Ovary (tissue), 10 donors: ENCODE measurements at places on chromosomes 5 and 9. TPM values are rescaled to one million over a fixed set of nuclear protein-coding genes. Genes with fewer than 3 reads are reported as not detected.

DNA sequence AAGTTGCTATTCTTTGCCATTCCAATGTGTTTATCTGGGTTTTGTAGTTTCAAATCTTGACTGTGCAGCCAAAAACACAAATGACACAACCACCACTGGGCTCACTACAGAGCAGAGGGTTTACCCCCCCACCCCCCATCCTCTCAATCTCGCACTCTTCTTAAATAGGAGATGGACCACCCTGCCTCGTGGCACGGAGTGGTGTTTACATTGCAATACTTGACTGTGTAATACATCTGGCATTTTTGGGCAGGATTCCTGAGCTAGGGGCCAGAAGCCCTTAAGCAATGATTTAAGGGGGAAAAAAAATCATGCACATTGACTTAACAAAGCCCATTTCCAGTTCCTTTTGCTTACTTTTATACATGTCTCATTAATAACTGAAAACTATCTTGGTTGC, 19.0 kb downstream of the PTCH1 start:
- H3K27me3 ChIP-seq, result no peaks in the 10 kb centered on the region
- no peak overlapping the region for H3K4me3 ChIP-seq
- H3K4me1 ChIP-seq, result peaks cover 17% of the 10 kb centered on the region
- no peaks in the 10 kb centered on the region for H3K36me3 ChIP-seq
- H3K27ac ChIP-seq, result no peak overlapping the region

DNA sequence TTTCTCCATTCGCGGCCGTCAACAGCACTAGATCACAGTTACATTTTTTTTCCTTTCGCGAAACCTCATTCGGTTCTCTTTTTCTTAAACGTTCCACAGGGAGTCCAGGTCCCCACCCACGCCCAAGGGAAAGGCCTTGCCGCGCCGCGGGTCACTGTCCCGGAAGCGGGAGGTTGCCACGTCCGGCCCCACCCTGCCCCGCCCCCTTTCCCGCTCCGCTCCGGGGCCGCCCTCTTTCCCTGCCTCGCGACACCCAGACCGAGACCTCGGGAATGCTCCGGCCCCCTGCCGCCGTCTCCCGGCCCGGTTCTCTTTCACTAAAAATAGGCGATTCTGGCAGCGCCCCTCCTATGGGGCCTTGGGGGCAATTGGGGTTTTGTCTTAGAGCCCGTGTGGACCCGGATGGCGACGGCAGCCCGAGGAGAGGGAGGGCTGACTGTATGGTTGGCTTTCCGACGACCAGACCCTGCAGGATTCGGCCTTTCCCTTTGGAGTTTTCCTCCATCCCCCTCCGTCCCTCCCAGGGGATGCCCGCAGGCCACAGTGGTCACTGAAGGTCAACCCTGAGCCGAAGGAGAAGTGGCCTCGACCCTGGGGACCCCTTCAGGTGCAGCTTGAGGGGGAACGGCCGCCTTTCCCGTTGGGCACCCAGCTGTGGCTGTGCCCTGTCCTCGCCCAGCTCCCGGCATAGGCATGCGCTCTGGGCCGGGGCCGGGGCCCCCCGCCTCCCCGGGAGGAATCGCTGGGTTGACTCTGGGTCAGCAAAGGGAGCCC, 2.8 kb upstream of the RACK1 start:
- H3K4me1 ChIP-seq, result peaks cover 18% of the 10 kb centered on the region
- no peaks in the 10 kb centered on the region for H3K36me3 ChIP-seq
- peak overlapping the region; percentile 85 for H3K4me3 ChIP-seq
- peak; percentile 90 for DNase-seq

DNA sequence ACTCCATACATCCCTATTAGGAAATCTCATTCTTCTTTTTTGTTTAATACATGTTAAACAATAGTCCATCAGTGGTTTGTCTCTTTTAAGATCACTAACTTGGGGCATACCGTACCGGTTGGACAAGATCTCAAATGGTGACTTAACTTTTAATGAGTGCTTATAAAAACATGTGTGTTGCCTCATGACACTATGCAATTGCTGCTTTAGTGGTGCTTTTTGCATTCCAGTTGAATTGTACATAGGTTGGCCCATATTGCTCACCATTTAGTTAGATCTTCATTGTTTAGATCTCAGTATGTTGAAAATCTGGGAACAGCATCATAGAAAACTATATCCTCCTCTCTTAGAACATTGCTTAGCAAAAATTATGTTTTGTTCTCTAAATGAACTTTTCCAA, 17.8 kb downstream of the C9orf85 start:
- no peaks in the 10 kb centered on the region for H3K36me3 ChIP-seq
- no peaks in the 10 kb centered on the region for H3K27me3 ChIP-seq
- no peak overlapping the region for H3K4me3 ChIP-seq
- no peaks in the 10 kb centered on the region for H3K4me1 ChIP-seq
- H3K27ac ChIP-seq, result no peak overlapping the region
- DNase-seq, result no peak

The TRPM6 gene
- 0.53 TPM for total RNA-seq

The SLC6A18 gene
- total RNA-seq, result not detected

DNA sequence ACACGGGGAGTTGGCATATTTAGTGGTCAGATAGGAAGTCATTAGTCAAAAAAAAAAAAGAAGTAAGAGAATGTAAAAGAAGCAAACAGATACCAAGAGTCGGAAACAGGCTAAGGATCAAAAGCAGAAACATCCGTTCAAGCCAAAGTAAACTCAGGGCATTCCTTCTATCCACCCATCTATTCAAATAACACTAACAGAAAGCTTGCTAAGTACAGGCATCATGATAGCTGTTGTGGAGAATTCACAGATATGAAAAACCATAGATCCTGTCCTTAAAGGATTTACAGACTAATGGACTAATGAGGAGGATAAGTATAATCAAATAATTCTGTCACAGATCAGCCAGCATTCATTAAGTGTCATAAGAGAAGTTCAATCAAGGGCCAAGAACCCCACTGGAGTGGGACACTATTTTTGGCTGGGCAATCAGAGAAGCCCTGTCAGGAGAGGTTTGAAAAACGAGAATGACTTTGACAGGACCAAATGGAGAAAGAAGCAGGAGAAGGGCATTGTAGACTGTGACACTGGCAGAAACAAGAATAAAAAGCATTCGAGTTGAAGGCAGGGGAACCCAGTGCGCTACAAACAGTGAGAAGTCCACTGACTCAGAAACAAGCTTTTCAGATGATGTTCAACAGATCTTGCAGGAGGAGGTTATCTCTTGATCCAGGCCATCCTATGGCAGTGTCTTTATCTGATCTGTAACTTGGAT, 154.2 kb upstream of the TSLP start:
- H3K4me3 ChIP-seq, result no peak overlapping the region
- H3K27ac ChIP-seq, result no peak overlapping the region
- H3K27me3 ChIP-seq, result no peaks in the 10 kb centered on the region
- no peaks in the 10 kb centered on the region for H3K4me1 ChIP-seq
- no peak for DNase-seq

The CCL27 gene
- not detected for total RNA-seq

The SH3GL2 gene
- total RNA-seq, result 0.38 TPM

GRCh38 chr5:78526049-78526525, 122.5 kb downstream of the LHFPL2 start:
- H3K4me1 ChIP-seq, result peaks cover 22% of the 10 kb centered on the region
- no peak overlapping the region for H3K27ac ChIP-seq
- no peak for DNase-seq
- no peak overlapping the region for H3K4me3 ChIP-seq
- no peaks in the 10 kb centered on the region for H3K27me3 ChIP-seq

The TMEM215 gene
- total RNA-seq, result not detected

DNA sequence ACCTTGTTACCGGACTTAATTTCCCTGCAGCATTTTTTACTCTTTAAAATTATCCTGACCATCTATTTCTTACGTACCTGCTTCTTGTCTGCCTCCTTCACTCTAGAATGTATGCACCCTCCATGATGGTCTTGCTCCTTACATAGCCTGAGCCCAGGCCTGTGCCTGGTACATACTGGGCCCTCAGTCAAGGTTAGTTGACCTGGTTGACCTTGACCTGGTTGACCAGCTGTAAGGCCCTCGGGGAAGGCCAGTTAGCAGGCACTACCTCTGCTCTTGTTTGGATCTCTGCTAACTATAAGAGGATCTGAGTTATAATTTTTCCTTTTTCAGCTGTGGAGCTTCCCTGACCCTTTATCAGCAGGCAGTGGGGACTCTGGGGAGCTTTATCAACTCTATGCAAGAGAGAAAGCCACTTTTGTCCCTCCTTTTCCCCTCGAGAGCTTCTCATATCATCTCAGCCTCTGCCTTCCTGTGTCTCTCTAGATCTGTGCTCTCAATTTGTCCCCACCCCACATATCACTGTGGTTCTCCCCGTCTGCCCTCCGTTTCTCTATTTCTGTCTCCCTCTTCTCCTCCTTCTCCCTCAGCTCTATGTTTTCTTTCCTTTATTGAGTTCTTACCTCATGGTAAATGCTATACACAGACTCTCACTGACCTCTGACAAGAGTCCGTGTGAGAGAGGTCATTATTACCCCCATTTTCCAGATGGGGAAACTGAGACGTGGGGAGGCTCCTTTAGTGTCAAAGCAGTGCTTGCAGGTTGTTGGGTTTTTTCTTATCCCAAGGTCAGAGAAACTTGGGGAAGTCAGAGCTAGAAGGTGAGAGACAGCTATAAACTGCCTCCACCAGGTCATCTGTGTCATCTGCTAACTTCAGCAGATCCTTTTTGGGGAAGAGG, 28.6 kb downstream of the SPRY4 start:
- no peaks in the 10 kb centered on the region for H3K27me3 ChIP-seq
- H3K4me1 ChIP-seq, result no peaks in the 10 kb centered on the region
- H3K27ac ChIP-seq, result no peak overlapping the region
- H3K4me3 ChIP-seq, result no peak overlapping the region
- DNase-seq, result no peak
- H3K36me3 ChIP-seq, result no peaks in the 10 kb centered on the region

GRCh38 chr9:6417186-6417585, 4.2 kb downstream of the UHRF2 start:
- DNase-seq, result no peak
- H3K27me3 ChIP-seq, result no peaks in the 10 kb centered on the region
- no peak overlapping the region for H3K4me3 ChIP-seq
- no peak overlapping the region for H3K27ac ChIP-seq
- H3K4me1 ChIP-seq, result peaks cover 7% of the 10 kb centered on the region
- H3K36me3 ChIP-seq, result no peaks in the 10 kb centered on the region

The GARIN3 gene
- not detected for total RNA-seq

- no peaks in the 10 kb centered on the region for H3K27me3 ChIP-seq
- no peak for DNase-seq
Observed at GRCh38 chr5:32848681-32849080, 137.6 kb downstream of the NPR3 start.

The NUTM2G gene
- not detected for total RNA-seq

DNA sequence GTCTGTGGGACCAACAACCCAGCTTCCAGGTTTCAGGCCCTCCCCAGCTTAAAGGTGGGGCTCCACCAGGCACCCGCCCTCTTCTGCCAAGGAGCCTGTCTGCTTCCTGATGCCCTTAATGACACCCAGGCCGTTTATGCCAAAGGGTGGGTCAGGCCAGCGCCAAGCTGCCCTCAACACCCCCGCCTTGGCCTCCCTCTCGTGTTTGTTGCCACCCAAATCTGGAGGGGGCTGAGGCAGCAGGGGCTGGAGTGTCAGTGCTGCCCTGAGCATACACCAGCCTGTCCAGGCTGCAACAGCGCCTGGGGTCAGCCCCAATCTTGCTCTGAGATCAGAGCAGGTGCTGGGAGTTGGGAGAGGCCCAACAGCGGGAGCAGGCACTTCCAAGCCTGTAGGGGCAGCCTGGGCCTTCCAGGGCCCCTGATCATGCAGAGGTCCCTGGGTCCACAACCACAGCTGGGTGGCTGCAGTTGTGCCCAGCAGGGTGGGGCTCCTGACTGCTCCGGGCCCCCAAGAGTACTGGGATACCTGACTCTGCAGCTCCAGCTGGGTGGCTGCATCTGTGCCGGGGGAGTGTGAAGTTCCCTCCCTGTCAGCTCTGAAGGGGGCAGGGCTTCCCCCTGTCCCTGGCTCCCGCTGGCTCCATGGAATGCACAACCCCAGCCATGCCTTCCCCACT, 34.5 kb upstream of the TYRP1 start:
- no peak overlapping the region for H3K4me3 ChIP-seq
- DNase-seq, result no peak
- no peak overlapping the region for H3K27ac ChIP-seq
- no peaks in the 10 kb centered on the region for H3K4me1 ChIP-seq
- H3K36me3 ChIP-seq, result no peaks in the 10 kb centered on the region
- H3K27me3 ChIP-seq, result no peaks in the 10 kb centered on the region

- no peak overlapping the region for H3K4me3 ChIP-seq
- no peak for DNase-seq
- no peaks in the 10 kb centered on the region for H3K36me3 ChIP-seq
- H3K27me3 ChIP-seq, result no peaks in the 10 kb centered on the region
Observed at GRCh38 chr5:40481241-40481640, 198.5 kb upstream of the PTGER4 start.

The KCNV2 gene
- total RNA-seq, result not detected

DNA sequence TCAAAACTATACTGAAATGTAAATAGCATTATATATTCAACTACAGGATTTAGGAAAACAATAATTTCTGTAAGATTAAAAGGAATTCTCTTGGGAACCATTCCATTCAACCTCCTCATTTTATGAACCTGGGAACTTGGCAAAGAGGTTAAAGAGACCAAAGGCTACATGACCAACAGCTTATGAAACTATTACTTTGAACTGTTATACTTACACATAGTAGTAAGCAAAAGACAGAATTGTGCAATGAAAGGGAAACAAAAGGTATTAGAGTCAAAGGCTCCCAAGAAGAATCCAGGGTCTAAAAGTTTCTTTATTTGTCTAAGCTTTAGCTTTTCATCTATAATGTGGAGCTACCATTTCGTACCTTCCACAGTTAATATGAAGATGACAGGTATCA, 7.2 kb downstream of the C9orf72 start:
- H3K27ac ChIP-seq, result peak overlapping the region; percentile 17
- H3K4me3 ChIP-seq, result no peak overlapping the region
- peaks cover 2% of the 10 kb centered on the region for H3K4me1 ChIP-seq
- no peak for DNase-seq
- H3K27me3 ChIP-seq, result no peaks in the 10 kb centered on the region

The FBN2 gene
- 1.2 TPM for total RNA-seq

The AK1 gene
- 30.9 TPM for total RNA-seq

DNA sequence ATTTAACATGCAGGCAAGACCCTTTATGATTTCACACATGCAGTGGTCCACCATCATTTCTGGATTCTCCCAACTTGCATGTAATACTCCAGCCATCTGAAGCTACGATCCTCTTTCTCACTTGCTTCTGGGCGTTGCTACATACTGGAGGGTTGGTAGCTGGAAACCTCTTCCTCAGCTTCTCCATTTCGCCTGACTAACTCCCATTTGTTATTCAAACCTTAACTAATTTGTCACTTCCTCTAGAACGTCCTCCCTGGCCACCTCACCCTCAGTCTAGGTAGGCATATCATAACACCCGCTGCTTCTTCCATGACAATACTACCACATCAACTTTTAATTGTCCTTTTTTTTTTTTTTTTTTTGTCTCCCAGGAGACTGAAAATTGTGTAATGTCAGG, 72.6 kb upstream of the EQTN start:
- H3K36me3 ChIP-seq, result no peaks in the 10 kb centered on the region
- H3K27ac ChIP-seq, result no peak overlapping the region
- no peak overlapping the region for H3K4me3 ChIP-seq
- no peaks in the 10 kb centered on the region for H3K27me3 ChIP-seq
- H3K4me1 ChIP-seq, result peaks cover 38% of the 10 kb centered on the region

The IL33 gene
- total RNA-seq, result 5.7 TPM

GRCh38 chr5:32638309-32638708, 53.0 kb downstream of the SUB1 start:
- H3K4me1 ChIP-seq, result no peaks in the 10 kb centered on the region
- no peak overlapping the region for H3K27ac ChIP-seq
- H3K36me3 ChIP-seq, result no peaks in the 10 kb centered on the region
